ENCODE measurements at places on chromosomes 2 and 18.

DNA sequence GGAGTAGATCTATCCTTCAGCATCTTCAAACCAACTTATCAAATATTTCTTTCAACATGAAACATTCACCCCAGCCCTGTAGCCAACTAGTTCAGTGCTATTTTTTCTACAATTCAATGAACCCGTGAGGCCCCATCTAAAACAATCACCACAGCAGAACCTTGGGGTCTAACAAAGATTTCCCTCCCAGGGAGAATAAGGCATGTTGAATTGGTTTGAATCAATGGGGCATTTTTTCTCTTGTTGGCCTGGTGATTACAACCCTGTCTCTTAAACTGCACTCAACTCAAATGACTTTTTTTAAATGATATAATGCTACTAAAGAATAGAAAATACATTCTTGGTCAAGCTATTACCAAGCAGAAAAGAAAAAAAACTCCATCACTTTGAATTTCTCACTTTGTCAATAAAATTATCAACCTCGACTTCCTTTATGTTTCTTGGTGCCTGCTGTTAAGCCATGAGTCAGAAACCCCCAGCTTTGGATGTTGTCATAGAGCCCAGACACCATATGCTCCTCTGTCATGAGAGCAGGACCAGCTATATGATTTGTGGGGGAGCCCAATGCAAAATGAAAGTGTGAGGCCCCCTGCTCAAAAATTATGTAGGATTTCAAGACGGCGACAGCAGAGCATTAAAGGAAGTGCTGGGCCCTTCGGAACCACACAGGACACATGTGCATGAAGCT, 282.4 kb downstream of the MEIS1 start:
- no peak for DNase-seq

DNA sequence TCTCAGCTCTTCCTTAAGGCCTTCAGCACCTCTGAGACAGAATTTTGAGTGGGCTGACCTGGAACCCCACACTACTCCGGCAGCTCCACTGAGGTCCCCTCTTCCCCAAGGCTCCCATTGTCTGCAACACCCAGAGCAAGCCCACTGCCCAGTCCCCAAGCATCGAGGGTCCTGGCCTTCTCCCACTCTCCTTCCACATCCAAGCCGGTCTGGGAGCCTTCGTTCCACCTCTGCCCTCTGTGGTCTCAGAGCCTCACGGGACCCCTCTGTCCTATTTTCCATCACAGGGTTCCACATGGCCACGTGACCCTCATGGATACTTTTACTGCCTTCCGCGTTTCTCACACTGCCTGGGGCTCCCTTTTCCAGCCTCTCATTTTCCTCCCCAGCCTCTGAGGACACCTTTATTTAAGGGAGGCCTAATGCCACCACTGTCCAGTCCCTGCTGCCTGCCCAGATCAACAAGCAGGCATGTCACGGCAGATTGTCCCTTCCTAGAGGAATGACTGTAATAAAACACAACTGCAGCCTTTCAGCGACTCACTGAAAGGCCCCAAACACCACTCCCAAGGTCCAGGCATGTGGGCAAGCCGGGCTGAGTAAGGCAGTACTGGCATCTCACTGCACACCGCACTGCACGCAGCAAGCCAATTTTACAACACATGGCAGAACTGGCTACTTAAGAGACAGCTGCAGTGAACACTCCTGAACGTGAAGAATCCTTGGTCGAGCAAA, 7.9 kb upstream of the SALL3 start:
- DNase-seq = no peak

GRCh38 chr2:43068041-43068533, 158.3 kb downstream of the ZFP36L2 start:
- no peak for DNase-seq

DNA sequence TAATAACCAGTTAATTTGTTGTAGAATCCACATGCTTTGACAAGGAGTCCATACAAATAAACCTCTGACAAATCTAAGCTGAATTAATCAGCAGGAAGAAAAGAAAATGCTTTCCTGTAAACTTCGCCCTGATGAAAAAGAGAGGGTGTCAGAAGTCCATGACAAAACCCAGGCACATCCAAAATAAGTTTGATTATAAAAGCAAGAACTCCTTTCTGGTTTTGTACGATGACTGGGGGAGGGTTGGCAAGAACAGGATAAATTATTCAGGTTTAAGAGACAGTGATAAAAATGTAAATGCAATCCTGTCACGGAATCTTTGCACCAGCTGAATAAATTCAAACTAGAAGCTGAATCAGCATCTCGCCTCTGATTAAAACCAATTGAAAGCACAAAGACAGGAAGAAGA, 469.2 kb upstream of the TNP1 start:
- no peak for DNase-seq

GRCh38 chr18:79947054-79947755, 4.2 kb downstream of the SLC66A2 start:
- no peak for DNase-seq
